ENCODE measurements at places on chromosomes 1 and 21.

- no peak for DNase-seq
These were observed 13.9 kb upstream of the ATF3 start for GRCh38 chr1:212594640-212595039.

DNA sequence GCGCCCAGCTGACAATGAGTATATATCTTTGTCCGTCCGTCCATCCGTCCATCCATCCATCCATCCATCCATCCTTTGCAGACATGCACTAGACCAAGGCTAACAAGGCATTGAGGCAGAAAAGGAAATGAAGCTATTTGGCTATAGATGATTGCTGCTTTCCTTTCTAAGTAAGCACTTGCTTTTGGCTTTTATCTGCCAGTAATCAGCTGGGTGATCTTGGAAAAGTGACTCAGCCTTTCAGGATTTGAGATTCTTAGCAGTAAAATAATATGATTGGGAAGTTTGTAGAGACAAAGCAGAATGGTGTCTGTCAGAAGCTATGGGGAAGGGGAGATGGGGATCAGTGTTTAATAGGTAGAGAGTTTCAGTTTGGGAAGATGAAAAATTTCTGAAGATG is 22.7 kb downstream of the ZFYVE9 start:
- DNase-seq, result no peak

- peak; percentile 7 for DNase-seq
These were observed 2.3 kb downstream of the DHX9 start for GRCh38 chr1:182841368-182841988.

DNA sequence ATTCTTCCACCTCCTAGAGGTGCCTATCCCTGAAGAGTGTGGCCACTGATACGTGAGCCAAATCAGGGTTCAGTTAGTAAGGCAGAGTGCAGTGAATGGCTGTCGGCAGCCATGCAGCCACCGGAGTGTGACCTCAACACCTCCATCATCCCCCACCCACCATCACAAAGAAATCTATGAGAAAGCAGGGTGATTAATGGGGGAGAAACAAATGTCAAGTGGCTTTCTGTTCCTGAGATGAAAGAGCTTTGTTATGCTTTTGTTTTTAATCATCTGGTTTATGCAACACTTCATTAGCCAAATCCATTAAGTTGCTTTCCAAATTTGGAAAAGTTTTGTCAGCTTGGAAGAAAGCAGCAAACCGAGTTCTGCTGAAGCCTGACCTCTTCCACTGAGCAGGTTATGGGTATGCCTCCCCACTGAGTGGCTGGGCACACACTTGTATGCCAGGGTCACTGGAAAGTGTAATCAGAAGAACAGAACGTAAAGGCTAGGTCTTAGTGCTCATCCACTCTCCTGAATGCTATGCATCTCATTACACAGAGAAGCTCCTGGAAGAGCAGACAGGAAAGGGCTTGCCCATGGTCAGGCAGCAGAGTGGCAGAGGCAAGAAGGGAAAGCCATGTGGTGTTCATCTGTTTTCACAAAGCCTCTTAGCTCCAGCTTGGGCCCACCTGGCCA is 57.1 kb upstream of the ATP1B1 start:
- DNase-seq, result no peak

DNA sequence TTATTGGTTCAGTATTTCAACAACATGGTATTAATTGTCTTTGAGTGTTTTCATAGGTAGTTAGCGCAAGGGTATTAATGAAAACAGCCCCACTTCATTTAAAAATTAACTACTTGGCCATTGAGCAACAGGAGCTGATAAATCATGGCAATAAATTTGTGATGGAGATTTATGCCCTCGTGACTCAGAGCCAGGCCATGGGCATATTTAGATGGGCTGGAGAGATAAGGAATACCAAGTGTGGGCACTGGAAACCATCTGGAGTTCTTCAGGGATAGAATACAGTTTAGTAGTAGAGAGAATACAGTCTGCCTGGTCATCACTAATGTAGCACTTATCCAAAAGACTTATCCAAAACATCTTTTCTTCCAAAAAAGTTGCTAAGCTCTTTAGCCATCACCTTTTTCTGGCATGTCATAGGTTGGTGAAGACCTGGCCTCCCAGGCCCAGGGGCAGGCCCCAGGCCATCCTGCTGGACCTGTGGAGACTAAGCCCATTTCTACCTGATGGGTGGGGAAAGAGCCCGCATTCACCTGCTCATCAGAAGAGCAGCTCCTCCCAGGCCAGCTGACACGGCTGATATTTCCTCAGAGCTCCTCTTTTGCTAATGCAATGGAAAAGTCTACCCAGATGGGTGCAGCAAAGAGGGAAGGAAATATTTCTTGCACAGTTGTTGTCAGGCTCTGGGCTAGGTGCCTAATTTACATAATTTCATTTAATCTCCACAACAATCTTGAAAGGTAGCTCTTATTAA is 238.0 kb downstream of the TM2D1 start:
- no peak for DNase-seq

DNA sequence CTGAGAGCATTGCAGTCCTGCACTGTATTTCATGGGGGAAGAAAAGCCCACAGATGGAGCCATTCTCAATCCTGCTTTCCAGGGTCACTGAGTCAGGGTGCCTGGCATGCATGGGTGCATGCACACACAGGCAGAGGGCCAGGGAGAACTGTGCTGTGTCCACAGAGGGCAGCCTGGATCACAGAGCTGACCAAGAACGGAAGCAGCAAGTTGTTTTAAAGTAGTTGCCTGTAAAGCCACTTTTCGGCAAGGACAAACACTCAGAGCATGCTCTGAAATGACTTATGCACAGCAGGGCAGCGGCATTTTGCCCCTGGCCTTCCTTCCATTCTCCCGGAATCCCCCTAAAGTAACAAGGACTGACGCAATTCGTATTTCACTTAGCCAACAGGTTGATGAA is 3.6 kb downstream of the ERG start:
- DNase-seq, result no peak

DNA sequence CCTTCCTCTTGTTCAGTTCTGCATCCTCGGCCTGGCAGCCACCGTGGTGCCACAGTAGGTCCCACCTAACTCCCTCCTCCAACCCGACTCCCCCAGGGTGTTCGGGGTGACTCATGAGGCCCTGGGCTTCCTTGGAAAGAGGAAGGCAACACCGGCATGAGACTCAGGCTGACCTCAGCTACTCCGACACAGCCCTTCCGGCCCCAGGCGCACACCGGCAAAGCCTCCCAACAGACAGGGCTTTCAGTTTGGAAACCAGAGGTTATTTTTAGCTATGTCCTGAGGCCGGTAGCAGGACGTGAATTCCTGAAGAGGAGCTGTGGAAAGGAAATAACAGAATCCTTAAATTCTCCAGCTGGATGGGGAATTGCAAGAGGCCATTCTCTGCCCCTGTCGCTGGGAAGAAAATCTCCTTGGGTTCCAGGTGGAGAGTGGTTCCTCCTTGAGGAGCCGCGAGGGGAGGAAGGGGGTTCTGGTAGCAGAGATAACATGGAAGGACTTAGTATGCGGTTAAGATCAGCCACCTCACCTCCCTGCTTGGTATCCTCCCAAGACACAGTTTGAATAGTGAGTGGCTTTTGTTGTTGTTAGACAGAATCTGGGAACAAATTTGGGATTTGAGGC is 24.4 kb downstream of the PLXNA2 start:
- peak; percentile 55 for DNase-seq

- DNase-seq, result no peak
These were observed 3.1 kb upstream of the GBP6 start for GRCh38 chr1:89360716-89361115.

Measured in AG08396 (cell line).